ENCODE measurements at places on chromosomes 3 and 15. TPM values are rescaled to one million over a fixed set of nuclear protein-coding genes. Genes with fewer than 3 reads are reported as not detected.

- no peak for DNase-seq
Measured at GRCh38 chr3:134606033-134607025, 44.5 kb downstream of the KY start.

DNA sequence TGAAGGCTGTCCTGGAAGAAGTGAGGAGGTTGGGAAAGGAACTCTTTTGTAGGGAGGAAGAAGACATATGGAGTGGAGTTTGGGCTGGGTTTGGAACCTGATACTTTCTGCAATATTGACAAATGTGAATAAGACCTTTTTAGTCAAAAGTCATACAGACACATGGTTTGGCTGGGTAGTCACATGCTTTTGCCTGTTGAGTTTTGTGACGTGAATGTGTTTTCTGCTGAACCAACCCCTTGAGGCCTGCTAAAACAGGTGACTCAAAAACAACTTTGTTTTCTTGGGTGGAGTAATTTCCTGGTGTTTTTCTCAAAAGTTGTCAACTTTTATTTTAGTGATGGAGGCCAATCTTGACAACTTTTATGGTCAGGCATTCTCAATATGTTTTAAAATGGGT lies 39.4 kb upstream of the CCR4 start:
- no peak for DNase-seq

The C3orf20 gene
- 0.10 TPM for total RNA-seq

The P2RY12 gene
- total RNA-seq, result 0.65 TPM

- no peak for DNase-seq
Measured at GRCh38 chr3:63228087-63228486, 50.0 kb upstream of the SYNPR start.

GRCh38 chr15:64870353-64870752 lies 28.6 kb downstream of the PLEKHO2 start:
- no peak for DNase-seq

GRCh38 chr3:10672422-10672821 lies 143.6 kb upstream of the SLC6A11 start:
- no peak for DNase-seq

The CIDEC gene
- total RNA-seq, result 0.75 TPM

The HESX1 gene
- 0.30 TPM for total RNA-seq

DNA sequence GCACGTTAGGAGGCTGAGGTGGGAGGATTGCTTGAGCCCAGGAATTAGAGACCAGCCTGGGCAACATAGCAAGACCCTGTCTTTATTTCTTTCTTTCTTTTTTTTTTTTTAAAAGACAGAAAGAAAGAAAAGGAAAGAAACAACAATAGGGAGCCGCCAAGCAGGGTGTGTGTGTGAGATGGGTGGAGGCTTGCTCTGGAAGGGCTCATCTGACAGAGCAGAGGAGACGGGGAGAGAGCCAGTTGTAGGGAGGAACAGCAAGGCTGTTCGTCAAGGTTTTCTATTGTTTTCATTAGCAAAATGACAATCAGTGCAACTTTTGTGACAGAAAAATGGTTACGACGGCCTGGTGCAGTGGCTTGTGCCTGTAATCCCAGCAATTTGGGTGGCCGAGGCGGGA lies 69.3 kb downstream of the CDC25A start:
- DNase-seq, result no peak

DNA sequence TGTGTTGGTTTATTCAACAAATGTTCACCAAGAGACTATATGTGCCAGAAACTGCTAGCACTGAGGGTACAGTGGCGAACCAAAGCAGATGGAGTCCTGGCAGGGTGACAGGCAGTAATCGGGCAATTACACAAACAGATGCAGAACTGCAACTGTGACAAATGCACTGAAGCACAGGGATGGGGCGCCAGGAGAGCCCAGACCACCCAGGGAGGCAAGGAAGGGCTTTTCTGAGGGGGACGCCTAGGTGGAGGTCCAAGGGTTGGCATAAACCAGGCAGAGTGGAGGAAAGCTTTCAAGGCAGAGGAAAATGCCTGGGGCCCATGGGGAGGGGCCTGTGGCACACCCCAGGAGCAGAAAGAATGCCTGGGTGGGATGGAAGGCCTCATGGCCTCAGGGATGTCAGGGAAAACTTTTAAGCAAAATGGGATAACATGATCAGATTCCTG lies 5.5 kb downstream of the DIS3L start:
- no peak for DNase-seq

The B3GNT5 gene
- 72.7 TPM for total RNA-seq

The CLDN18 gene
- not detected for total RNA-seq

- no peak for DNase-seq
Measured at GRCh38 chr3:43364926-43365325, 78.6 kb downstream of the SNRK start.

GRCh38 chr3:129348734-129349133 lies 70.1 kb downstream of the HMCES start:
- DNase-seq, result no peak

GRCh38 chr3:160486459-160486869 lies 36.9 kb upstream of the TRIM59 start:
- DNase-seq, result no peak

The CCDC80 gene
- total RNA-seq, result 12.2 TPM

- DNase-seq, result no peak
Measured at GRCh38 chr3:12629560-12629959, 34.4 kb downstream of the RAF1 start.

DNA sequence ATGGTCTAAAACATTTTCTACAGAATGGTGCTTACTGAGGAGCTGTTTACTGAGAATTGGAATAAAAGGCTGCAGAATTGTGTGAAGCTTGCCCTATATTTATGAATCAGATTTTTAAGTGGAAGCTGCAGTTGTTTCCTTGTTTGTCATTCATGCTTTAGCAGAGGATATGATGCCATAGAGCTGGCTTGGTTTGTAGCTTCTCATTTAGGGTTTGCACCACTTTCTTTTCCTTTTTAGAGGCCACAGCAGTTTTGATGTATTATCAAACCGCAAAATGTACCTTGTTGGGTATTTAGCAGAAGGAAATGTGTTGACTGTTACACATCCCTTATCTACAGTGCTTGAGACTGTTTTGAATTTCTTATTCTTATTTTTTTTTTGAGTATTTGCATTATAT lies 66.2 kb downstream of the RASA2 start:
- DNase-seq, result no peak

The LMOD3 gene
- 154 TPM for total RNA-seq

- DNase-seq, result no peak
Measured at GRCh38 chr15:49088996-49089395, 42.8 kb upstream of the SECISBP2L start.

DNA sequence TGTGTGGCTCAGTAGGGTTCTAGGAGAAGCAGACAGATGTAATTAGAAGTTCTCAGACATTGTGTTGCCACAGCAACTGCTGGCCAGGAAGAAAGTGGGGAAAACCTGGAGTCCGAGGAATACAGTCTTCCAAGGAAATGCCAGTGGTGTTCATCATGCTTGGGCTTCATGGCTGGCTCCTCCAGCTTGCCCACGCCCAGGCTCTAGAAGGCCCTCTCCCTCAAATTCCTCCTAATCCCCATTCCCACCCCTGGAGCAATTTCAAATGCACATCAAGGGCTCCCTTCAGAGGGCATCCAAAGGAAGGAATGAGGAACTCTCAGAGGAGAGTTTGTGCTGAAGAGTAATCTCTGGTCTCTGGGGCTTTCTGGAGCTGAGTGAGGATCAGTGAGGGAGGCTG lies 21.9 kb downstream of the FSTL1 start:
- no peak for DNase-seq

GRCh38 chr3:87563712-87564111 lies 287.3 kb upstream of the POU1F1 start:
- DNase-seq, result no peak

The RPS17 gene
- 1,041 TPM for total RNA-seq

DNA sequence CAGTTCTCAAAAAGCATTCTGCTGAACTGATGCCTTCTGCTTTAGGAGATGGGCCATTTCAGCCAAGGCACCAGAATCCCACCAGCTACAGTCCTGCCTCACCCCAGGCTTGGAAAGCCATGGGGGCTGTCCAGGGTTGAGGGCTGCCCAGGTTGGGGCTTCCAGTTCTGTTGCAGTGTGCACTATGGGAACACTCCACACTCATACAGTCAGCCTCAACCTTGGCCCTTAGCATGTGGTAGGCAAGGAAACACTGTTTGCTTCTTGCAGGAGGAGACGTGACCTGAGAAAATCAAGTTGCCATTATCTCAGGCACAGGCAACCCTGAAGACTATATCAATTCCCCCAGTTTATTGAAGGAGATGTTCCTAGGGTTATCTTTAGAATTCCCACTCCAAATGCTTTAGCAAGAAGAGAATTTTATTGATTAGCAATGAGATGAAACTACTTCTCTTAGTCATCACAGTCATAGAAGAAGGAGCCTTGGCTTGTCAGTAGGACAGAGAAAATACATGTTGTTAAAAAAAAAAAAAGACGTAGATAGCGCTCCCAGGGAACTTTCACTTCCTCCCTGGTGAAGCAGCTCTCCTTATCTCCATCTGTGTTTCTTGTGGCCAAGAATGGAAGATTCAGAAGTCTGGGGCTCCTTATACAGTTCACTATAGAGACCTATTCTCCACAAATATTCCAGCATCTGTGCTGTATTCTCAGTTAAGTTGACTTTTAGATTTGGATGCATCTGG lies 38.3 kb upstream of the IL12A start:
- no peak for DNase-seq

- no peak for DNase-seq
Measured at GRCh38 chr3:107416886-107417285, 39.6 kb downstream of the CCDC54 start.

GRCh38 chr3:9146367-9147071 lies 102.9 kb downstream of the SRGAP3 start:
- no peak for DNase-seq

GRCh38 chr3:149933858-149934257 lies 36.8 kb downstream of the PFN2 start:
- no peak for DNase-seq

The CYP8B1 gene
- not detected for total RNA-seq

The IQCH gene
- total RNA-seq, result 0.90 TPM

The NUTM1 gene
- total RNA-seq, result not detected

The PLA2G4D gene
- not detected for total RNA-seq

- DNase-seq, result no peak
Measured at GRCh38 chr3:187064210-187065115, 74.8 kb downstream of the RPL39L start.

The CELF6 gene
- total RNA-seq, result 0.13 TPM

The BLM gene
- 0.47 TPM for total RNA-seq

DNA sequence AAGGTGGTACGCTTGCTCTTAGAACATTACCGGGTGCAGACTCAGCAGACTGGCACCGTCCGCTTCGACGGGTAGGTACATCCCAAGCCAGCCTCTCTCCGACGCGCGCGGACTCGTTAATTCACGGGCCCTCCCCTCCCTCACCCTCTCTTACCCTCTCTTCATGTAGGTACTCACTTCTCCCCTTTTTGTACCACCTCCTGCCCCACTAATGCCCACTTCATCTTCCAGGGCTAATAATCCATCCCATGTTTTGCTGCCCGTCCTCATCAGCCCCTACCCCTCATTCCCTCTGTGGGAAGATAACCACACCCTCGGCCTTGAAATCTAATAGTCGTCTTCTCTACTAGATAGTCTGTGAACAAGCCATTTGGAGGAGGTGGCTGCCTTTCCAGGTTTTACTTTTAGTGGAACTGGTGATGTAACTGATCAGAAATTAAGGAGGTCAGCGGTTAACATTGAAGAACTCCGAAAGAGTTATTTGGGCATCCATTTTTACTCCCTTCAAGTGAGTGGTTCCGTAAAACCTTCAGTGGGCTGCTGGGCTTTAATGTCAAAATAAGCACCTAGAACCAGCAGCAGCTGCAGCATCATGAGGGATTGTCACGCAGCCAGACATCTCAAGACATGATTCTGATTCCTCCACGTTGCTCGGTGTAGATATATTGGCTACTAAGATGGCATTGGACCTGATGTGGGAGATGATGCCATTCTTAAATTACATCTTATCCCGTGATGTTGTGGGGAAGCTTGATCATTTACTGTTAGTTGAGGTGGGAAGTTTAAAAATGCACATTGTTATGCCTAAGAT lies 1.3 kb downstream of the FEM1B start:
- DNase-seq, result no peak

GRCh38 chr3:109072194-109072593 lies 45.7 kb downstream of the MORC1 start:
- DNase-seq, result no peak

The DUOX2 gene
- not detected for total RNA-seq

The ACTR8 gene
- 18.9 TPM for total RNA-seq

DNA sequence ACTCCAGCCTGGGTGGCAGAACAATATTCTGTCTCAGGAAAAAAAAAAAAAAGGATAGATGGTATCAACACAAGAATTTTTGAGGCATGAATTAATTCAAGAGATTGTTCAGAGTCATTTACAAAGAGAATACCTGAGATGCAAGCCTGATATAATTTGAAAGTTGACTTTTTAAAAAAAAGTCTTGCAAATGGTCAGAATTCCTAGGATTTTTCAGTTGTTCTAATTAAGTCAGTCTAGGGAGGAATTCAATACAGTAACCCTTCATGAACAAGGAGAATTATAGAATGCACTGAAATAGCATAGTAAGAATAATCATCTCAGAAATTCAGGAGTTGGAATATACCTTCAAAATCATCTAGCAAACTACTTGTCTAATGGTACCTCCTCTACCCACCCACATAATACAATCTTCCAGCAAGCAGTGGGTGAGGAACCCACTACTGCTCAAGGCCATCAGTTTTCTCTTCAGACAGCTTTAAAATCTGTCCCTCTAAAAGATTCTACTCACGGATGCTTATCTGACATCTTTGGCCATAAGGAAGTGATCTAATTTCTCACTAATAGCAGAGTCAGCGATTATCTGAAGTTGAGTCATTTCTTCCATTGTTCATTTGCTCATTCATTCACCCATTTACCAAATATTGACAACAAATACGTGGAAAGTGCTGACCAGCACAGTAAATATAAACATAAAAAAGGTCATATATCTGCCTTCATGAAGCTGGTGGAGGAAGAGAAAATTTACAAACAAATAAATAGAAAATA lies 159.6 kb downstream of the GREM1 start:
- DNase-seq, result no peak

The POLQ gene
- total RNA-seq, result 0.13 TPM

- DNase-seq, result no peak
Measured at GRCh38 chr15:91302588-91303439, 202.8 kb downstream of the SV2B start.

DNA sequence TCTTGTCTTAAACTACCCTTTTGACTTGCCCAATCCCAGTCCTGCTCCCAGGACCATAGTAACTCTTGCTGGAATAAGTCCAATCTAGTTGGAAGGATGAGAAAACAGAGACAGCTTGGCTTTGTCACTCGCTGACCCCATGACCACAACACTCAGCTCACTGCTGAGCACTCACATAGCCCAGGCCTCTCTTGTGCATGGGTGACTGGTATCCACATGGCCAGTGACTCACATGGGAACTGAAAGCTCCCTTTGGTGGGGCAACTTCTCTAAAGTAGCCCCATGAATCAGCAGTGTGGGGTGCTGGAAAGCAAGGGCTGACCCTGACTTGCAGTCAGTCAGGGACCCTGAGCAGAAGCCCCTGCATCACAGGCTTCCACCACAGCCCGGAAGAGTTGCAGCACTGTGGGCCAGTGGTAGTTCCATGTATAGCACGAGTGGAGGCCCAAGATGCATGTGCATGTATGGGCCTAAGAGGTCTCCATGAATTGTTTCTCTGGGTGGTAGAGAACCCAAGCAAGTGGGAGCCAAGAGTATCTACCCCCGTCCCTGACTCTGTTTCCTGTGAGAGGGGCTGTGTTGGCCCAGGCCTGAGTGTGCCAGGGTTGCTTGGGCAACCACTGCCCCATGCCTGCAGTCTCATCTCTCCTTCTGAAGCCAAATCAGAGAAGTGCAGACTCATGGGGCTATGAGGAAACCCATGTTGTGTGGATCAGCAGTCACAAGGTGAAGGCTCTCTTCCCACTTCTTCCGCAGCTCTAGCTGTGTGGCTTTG lies 62.1 kb upstream of the XCR1 start:
- peak; percentile 58 for DNase-seq

All from psoas muscle (tissue), 8 donors.